Progenitor cell of endocrine pancreas (in vitro differentiated cells): ENCODE measurements at places on chromosomes 5 and 9. TPM values are rescaled to one million over a fixed set of nuclear protein-coding genes. Genes with fewer than 3 reads are reported as not detected.

DNA sequence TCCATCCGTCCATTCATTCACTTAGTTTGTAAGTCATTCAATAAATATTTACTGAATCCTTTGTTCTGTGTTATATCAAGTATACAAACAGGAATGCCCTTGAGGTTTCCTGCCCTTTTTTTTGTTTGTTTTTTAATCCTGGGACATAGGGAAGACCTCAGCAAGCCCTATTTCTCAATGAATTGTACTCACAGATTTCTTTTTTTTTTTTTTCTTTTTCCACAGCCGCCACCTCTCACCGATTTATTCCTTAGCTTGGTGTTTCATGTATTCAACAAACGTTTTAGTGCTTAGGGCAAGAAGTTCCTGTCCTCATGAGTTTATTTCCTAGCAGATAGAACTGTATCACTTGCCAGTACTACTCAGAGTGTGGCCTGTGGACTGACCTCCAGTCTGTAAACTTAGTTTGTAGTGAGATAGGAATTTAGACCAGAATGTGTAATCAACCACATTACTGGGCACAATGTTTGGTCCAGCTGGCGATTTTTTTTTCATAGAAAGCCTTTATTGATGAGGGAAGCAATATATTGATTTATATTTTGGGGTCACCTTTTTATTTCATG, 35.4 kb upstream of the C5orf47 start:
- peaks cover 17% of the 10 kb centered on the region for H3K4me1 ChIP-seq
- peaks cover 23% of the 10 kb centered on the region for H3K36me3 ChIP-seq
- no peaks in the 10 kb centered on the region for H3K27me3 ChIP-seq
- no peak overlapping the region for H3K27ac ChIP-seq
- DNase-seq, result no peak
- no peak overlapping the region for H3K4me3 ChIP-seq

- no peak overlapping the region for H3K4me3 ChIP-seq
- peaks cover 3% of the 10 kb centered on the region for H3K27me3 ChIP-seq
- no peaks in the 10 kb centered on the region for H3K36me3 ChIP-seq
Measured at GRCh38 chr9:36492865-36493264, 79.8 kb upstream of the MELK start.

GRCh38 chr5:145509336-145510136, 325.6 kb downstream of the PRELID2 start:
- H3K27me3 ChIP-seq, result peaks cover 3% of the 10 kb centered on the region
- H3K4me3 ChIP-seq, result no peak overlapping the region
- peaks cover 7% of the 10 kb centered on the region for H3K4me1 ChIP-seq
- H3K27ac ChIP-seq, result no peak overlapping the region

Gene OLFML2A
- 2.2 and 2.5 TPM in 2 replicates for total RNA-seq

Gene N4BP3
- 1.9 and 2.4 TPM in 2 replicates for total RNA-seq

Gene LMX1B
- 9.1 and 11.0 TPM in 2 replicates for total RNA-seq

Gene BTNL9
- not detected in 2 replicates for total RNA-seq

DNA sequence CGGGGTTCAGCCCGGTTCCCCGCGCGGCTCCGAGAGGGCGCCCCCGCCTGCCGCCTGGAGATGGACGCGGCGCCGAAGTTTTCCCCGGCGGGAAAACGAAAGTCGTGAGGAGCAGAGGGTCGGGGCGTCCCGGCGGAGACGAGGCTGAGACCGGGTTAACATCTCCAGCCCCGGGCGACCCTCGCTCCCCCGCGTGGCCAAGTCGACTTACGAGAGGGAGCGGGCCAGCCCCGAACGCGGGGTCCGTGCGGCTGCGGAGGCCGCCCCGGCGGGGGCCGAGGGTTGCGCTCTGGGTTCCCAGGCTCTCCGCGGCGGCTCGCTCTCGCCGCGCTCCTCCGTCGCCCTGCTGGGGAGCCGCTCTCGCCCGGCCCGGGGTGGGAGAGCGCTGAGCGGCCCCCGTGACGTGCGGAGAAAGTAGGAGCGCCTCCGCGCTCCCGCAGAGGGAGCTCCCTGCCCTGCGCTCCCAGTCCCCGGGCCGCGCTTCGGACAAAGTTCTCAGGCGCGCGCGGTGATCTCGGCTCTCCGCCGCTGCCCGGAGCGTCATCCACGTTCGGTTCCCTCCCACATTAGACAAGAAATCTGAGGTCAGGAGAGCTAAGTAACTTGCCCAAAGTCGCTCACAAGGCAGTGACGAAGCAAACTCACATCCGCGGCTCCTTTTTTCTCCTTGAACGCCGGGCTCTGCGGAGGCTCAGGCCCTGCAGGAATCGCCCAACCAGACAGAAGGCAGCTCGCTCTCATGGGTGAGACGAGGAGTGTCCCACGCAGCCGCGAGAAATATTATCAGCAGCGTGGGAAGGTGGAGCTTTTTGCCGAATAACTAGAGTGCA, 1.2 kb upstream of the GCNT4 start:
- peaks cover 20% of the 10 kb centered on the region for H3K4me1 ChIP-seq
- H3K27ac ChIP-seq, result peak overlapping the region; percentile 92
- H3K4me3 ChIP-seq, result peak overlapping the region; percentile 84
- peaks cover 55% of the 10 kb centered on the region for H3K27me3 ChIP-seq
- DNase-seq, result peak; percentile 54

DNA sequence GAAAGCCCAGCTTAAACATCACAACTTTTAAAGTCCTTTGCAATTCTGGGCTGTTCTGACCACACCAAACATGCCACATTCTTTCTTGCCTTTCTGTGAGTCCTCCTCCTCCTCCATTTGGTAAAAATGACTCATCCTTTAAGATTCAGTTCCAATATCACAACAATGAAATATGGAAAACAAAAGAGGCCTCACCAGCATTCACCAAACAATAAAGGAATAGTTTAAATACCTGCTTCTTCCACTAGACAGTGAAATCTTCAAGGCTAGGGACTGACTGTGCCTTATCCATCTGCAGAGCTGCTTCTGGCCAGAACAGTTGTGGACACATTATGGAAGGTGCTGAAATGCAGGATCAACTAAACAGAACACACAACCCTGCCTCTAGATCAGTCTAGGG, 36.0 kb downstream of the NR6A1 start:
- H3K4me1 ChIP-seq, result peaks cover 27% of the 10 kb centered on the region
- H3K4me3 ChIP-seq, result no peak overlapping the region
- DNase-seq, result no peak
- H3K27ac ChIP-seq, result peak overlapping the region; percentile 69

DNA sequence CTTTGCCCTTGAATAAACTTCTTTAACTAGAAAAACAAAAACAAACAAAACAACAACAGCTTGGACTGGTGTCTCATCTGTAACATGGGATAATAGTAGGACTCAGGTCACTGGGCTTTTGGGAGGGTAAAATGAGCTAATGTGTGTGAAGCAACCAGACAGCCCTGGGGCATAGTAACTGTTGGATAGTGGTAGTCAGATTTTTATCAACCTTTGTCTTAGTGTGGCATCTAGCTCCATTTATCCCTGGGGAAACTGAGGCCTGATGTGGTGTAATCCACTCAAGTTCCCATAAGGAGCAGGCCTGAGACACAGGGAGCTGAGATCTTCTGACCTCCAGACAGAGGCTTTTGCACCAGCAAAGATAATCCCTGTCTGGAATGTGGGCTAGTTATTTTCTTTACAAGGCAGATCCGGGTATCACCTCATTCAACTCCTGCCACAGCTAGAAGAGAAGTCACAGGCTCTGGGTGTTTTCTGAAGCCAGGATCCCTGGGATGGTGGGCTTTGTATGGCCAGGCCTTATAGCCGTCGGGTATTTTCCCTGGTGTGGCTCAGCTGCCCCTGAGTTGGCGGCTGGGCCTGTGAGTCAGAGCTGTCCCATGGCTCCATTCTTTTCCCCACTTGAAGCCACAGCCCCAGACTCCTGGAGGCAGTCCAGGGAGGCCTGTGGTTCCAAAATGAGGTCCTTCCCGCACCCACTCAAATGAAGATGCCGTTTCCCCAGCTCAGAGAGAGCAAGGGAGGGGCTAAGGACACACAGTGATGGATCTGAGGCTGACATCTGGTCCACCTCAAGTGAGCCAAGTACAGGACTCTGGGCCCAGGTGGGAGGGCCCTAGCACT, 26.1 kb upstream of the CSF1R start:
- no peak overlapping the region for H3K4me3 ChIP-seq
- DNase-seq, result no peak
- H3K27ac ChIP-seq, result no peak overlapping the region

DNA sequence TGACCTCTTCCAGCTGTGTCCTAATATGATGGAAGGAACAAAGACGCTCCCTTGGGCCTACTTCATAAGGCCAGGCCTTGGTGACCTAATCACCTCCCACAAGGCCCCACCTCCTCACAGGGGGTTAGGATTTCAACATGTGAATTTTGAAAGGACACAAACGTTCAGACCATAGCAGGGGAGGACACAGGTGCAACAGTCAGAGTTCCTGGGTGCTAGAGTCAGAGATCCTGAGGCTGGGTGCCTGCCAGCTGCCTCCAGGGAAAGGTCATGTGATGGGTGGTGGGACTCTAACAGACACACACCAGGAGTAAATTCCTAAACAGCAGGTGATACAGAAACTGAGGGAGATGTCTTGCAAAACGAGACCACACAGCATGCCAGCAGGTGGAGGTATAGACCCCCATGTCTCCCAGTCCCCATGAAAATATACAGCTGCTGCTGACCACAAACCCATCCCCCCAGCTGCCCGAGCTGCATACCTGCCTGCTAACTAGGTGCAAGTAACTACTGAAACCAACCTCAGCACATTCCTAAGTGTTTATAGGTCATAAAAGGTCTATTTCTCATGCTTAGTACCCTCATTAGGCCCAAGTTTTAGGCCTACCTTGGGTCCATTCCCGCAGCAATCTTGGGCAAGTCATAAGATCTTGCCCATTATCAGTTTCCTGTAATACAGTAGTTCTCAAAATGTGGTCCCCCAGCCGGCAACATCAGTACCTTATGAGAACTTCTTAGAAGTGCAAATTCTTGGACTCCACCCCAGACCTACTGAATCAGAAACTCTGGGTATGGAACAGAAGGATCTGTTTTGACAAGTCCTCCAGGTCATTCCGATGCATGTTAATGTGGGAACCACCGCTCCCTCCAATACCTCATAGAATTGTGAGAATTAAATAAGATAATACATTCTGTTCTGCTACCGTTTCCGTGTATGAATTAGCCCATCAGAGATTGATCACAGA, 245.3 kb downstream of the ENC1 start:
- peak overlapping the region; percentile 82 for H3K27ac ChIP-seq
- no peaks in the 10 kb centered on the region for H3K27me3 ChIP-seq
- H3K4me1 ChIP-seq, result peaks cover 35% of the 10 kb centered on the region
- no peaks in the 10 kb centered on the region for H3K36me3 ChIP-seq
- no peak overlapping the region for H3K4me3 ChIP-seq

Gene ADRB2
- total RNA-seq, result 0.12 and 0.22 TPM in 2 replicates

Gene SCGB3A1
- total RNA-seq, result 0.87 TPM in 1 of 2 replicates, not detected in the other

- peaks cover 11% of the 10 kb centered on the region for H3K27me3 ChIP-seq
- H3K4me1 ChIP-seq, result peaks cover 12% of the 10 kb centered on the region
- H3K36me3 ChIP-seq, result peaks cover 1% of the 10 kb centered on the region
- no peak overlapping the region for H3K4me3 ChIP-seq
- DNase-seq, result no peak
- H3K27ac ChIP-seq, result no peak overlapping the region
Measured at GRCh38 chr5:82314964-82315758, 37.0 kb upstream of the RPS23 start.

DNA sequence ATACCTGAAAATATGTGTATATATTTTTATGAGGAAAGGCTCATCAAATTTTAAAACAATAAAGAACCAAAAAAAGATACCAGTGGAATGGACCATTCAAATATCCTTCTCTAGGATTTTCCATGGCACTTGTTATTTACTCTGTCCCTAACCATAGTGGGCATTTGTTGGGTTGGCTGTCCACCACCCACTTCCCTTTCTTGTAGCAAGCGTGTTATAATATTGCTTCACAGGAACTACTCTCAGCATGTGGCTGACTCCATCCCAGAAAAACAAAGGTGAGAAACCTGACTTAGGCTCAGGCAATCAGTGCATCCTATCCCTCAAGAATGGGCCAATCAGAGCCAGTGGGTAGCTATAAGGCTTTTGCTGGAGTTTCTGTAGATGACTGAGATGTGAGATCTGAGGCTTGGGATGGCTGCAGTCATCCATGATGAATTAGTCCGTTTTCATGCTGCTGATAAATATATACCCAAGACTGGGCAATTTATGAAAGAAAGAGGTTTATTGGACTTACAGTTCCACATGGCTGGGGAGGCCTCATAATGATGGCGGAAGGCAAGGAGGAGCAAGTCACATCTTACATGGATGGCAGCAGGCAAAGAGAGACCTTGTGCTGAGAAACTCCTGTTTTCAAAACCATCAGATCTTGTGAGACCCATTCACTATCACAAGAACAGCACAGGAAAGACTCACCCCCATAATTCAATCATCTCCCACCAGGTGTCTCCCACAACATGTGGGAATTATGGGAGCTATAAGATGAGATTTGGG, 17.2 kb downstream of the C5orf63 start:
- peaks cover under 1% of the 10 kb centered on the region for H3K4me1 ChIP-seq
- no peak overlapping the region for H3K27ac ChIP-seq
- H3K36me3 ChIP-seq, result peaks cover 18% of the 10 kb centered on the region
- H3K4me3 ChIP-seq, result no peak overlapping the region
- no peaks in the 10 kb centered on the region for H3K27me3 ChIP-seq
